ENCODE measurements at places on chromosomes 16 and 17.
A peak's percentile ranks its signal among the peaks of the same experiment; 100 is the strongest.

- DNase-seq, result peak; percentile 97
These were observed 8.3 kb downstream of the MNT start for GRCh38 chr17:2392252-2393173.

DNA sequence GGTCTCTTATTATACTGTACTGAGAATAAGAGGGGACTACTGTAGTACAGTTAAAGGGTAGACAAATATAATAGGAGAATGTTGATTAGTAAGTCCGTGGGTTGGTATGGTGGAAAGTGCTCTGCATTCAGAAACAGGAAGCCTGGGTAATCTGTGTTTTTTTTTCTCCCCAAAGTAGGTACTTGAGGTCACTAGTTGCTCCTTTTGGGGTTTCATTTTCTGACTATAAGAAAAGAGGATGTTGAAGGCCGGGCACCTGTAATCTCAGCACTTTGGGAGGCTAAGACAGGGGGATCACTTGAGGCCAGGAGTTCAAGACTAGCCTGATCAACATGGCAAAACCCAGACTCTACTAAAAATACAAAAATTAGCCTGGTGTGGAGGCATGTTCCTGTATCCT is 42.0 kb upstream of the MMD start:
- DNase-seq, result no peak

GRCh38 chr17:27368151-27368795 is 74.4 kb downstream of the WSB1 start:
- DNase-seq, result no peak

- DNase-seq, result peak; percentile 38
These were observed 81.2 kb upstream of the CACNG3 start for GRCh38 chr16:24174957-24175356.

DNA sequence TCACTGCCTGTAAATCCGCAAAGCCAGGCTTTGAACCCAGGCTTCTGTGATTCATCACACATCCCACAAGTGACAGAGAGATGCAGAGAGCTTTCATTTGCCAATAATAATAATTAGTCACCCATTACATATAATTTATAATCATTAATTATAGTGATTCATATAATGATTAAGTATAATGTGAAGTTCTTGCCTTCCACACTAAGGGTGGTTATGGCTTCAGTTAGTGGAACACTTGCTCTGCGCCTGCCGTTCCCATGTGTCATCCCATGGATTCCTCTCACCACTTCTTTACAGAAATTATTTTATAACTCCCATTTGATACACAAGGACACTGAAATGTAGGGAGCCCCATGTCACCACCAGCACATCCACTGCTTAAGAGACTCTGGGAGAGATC is 39.8 kb upstream of the XYLT1 start:
- no peak for DNase-seq

- DNase-seq, result peak; percentile 86
These were observed 57.5 kb downstream of the CYB5B start for GRCh38 chr16:69481901-69482341.

All from Ammon's horn (tissue), 1 donor.